ENCODE measurements at places on chromosomes 16 and 17.
A peak's percentile ranks its signal among the peaks of the same experiment; 100 is the strongest.

GRCh38 chr17:58315281-58315711 lies 13.3 kb downstream of the TSPOAP1 start:
- no peak for DNase-seq

DNA sequence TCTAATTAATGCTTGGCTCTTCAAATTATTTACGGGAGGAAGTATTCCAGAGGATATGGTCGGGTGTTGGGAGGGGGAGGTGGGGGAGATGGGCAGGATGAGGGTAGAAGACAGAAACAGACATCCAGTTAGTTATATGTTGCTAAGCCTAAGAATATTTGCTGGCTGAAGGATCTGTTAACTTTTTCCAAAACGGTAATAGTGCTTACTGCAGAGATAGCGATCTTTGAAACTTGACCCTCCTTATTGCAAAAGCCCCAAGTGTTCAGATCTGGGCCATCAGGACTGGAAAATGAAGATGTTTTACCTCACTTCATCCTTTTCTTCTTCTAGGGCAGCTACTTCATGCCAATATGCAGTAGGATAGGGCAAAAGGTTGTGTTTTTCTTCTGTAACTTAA lies 27.0 kb upstream of the MMD start:
- peak; percentile 45 for DNase-seq

DNA sequence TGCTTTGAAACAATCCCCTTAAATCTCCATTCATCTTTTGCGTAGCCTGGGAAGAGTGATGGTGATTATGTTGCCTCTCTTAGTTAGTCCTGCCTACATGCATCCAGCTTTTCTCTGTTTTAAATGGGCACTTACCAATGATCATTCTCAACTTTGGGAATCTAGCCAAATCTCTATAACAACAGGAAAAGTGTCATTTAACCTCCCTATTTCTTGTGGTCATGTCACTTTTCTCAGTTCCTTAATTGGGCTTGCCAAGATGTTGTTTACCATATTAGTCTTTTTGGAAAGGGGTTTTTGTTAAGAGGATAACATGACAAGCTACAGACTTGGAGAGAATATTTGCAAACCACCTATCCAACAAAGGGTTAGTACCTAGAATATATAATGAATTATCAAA lies 15.6 kb upstream of the CLEC10A start:
- DNase-seq: no peak

DNA sequence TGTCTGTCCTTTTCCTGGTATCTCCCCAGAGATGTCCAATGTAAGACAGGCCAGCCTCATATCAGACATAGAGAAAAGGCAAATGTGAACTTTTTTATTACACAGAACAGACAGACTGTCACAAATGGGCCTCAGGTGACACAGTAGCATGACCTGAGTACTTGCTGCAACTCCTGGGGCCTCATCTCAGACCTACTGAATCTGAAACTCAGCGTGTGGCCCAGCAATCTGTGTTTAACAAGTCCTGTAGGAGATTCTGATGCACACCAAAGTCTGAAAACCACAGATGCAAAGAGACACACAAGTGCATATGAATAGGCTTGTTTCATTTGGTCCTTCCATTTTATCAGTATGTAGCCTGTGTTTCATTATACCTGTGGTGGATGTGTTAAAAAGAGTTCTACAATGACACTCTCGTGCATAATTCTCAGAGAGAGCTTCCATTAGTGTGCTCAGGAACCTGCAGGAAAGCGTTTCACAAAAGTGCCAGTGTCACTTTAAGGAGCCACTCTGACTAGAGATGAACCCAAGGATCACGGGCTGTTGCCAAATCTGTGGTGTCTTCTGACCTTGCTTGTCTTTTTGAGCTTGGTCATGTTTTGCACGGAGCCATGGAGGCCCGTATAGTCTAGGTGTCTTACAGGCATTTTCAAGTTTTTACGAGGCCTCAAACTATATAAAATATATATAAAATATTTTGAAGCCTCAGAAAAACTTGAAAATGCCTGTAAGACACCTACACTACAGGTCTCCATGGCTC lies 33.8 kb upstream of the NF1 start:
- no peak for DNase-seq

- no peak for DNase-seq
Measured at GRCh38 chr16:30846649-30847402, 47.1 kb downstream of the BCL7C start.

DNA sequence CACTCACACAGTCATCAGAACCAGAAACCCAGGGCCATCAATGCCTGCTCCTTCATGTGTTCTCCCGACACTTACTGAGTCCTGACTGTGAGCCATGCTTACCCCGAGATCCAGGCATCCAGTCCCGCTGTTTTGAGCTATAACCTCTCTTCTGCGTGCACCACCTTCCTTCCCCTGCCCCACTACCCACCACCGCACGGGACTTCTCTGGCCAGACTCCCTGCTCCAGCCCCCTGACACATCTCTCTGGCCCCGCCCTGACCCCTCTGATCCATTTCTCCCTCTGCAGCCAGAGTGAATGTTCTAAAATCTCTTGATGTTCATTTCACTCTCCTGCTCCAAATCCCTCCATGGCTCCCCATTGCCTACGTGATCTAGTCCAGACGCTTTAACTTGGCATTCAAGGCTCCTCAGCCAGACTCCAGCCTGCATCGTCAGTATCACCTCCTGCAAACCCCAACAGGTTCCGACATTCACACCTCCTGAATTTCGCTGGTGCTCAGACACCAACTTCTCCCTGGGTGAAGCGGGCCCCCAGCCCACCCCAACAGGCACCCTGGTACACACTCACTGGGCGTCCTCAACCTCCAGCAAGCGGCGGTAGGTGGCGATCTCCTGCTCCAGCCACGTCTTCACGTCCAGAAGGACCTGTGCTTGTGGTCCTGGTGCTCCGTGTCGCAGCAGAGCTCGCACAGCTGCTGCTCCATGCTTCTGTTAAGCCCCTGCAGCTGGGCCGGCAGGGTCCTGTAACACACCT lies 3.1 kb upstream of the KRT17 start:
- DNase-seq: no peak

DNA sequence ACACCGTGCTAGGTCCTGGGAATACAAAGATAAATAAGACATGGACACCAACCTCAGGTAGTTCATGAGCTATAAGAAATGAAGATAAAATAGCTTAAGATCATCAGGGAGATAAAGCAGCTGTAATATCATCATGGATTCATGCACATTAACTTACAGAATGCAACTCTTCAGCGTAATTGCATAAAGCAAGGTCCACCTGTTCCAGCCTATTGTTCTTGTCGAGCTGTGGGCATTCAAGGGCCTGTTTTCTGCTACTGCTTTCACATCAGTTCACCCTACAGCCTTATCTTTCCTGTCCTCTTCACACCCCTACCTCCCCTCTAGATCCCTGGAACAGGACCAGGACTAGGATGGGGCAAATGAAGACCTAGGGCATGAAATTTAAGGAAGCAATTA lies 133.9 kb downstream of the SPACA3 start:
- no peak for DNase-seq

DNA sequence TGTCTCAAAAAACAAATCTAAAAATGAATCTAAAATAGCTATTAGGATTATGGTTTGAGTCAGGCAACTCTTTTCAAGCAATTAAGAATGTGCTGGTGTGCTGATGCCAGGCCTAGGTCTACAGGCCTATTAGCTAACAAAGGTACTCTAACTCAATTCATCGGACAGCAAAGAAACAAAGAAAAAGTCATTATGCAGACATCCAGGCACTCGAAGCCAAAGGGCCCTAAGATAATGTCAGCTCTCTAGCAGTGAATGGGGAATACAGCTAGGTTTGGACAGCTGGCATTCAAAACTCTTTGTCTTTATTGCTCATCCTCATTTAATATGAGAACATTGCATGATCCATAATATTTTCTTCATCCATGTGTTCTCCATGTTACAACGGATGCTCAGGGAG lies 108.5 kb downstream of the TMEM114 start:
- no peak for DNase-seq

- no peak for DNase-seq
Measured at GRCh38 chr17:60157487-60158040, 7.8 kb downstream of the CA4 start.

- DNase-seq: no peak
Measured at GRCh38 chr17:2688351-2689342, 22.9 kb downstream of the CLUH start.

DNA sequence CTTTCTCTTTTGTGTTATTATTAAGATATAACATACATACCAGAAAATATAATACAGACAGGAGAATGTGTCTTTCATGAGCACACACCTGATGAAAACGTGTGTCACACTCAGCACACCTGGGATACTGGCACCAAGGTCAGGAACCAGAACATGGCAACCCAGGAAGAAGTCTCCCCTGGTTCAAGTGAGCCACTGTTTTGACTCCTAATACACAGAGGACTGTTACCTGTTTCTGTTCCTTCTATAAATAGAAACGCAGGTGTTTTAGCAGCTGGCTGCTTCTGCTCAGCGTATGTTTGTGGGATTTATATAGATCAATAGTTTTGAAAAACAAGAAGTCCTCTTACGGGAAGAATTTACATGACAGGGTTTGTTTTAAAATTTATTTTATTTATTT lies 3.5 kb downstream of the SEC14L1 start:
- no peak for DNase-seq

GRCh38 chr17:13306310-13306962 lies 288.6 kb upstream of the ELAC2 start:
- peak; percentile 84 for DNase-seq

Data from EL (cell line).